ENCODE measurements at places on chromosomes 11 and 22.

- no peak for DNase-seq
These were observed 15.5 kb downstream of the CLMP start for GRCh38 chr11:123179586-123179985.

DNA sequence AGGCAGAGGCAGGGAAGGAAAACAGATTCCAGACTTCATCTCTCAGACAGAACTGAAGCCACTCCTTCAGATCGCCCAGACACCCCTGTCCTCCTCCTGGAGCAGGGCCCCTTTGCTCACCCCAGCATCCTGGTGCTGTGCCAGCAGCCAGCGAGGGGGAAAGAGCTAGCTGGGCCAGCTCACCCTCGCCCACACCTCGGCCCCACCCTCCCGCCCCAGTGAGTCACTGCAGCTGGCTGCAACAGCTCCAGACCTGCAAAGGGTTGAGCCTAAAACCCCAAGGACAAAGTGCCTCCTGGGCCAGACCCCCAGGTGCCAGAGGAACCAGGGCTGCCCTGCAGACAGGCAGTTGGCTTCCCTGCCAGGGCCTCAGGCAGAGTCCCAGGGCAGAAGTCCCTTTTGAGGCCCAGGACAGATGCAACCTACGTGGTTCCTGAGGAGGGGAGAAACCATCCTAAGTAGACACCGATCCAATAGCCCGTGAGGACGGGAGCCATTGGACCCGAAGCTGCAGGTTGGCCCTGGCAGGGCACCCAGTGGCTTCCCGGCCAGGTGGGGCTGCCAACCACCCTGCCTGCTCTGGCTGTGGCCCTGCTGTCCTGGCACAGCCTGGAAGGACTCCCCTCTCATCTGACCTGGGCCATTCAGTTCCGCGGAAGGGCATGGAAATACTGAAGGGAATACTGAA is 7.2 kb downstream of the AHNAK start:
- no peak for DNase-seq

DNA sequence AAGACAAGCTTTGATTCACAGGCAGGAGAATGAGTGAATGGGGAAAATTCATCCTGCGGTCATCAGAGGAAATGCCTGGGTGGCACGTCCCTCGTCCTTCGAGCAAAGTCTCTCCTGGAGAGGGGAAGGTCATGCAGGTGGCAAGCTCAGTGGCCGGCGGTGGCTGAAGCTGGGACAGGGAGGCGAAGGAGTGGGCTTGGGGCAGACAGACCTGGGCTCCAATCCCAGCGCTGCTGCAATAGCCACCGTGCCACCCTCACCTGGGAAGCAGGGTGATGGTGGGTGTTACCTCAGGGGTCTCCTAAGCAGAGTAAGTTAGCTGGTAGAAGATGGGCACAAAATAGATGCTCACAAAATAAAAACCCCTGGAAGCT is 22.4 kb upstream of the CACNG2 start:
- no peak for DNase-seq

GRCh38 chr11:85647078-85647477 is 689 bp upstream of the TMEM126A start:
- no peak for DNase-seq

GRCh38 chr11:13140873-13141655 is 131.9 kb downstream of the RASSF10 start:
- DNase-seq = no peak

- DNase-seq = no peak
These were observed 13.1 kb upstream of the TCF20 start for GRCh38 chr22:42283278-42284201.

GRCh38 chr11:100557830-100558611 is 129.1 kb upstream of the ARHGAP42 start:
- no peak for DNase-seq

GRCh38 chr11:26914968-26915367 is 78.9 kb upstream of the FIBIN start:
- no peak for DNase-seq

GRCh38 chr11:78190374-78190773 is 1.7 kb downstream of the USP35 start:
- no peak for DNase-seq

Measured in naive thymus-derived CD4-positive, alpha-beta T cell (primary cell).